Stimulated activated CD4-positive, alpha-beta T cell treated with anti-CD3 and anti-CD28 coated beads, Interleukin-4, amount 100 ng/mL, for 4 hours (primary cell): ENCODE measurements at places on chromosomes 5 and 9.

GRCh38 chr5:148776780-148777179, 49.6 kb upstream of the ADRB2 start:
- peak; percentile 27 for DNase-seq

GRCh38 chr9:74887981-74888370, 255 bp upstream of the TRPM6 start:
- DNase-seq = no peak

- no peak for DNase-seq
These were observed 20.0 kb downstream of the ZNF366 start for GRCh38 chr5:72487177-72487576.

- DNase-seq = no peak
These were observed 117.0 kb downstream of the PIK3R1 start for GRCh38 chr5:68332556-68332955.

DNA sequence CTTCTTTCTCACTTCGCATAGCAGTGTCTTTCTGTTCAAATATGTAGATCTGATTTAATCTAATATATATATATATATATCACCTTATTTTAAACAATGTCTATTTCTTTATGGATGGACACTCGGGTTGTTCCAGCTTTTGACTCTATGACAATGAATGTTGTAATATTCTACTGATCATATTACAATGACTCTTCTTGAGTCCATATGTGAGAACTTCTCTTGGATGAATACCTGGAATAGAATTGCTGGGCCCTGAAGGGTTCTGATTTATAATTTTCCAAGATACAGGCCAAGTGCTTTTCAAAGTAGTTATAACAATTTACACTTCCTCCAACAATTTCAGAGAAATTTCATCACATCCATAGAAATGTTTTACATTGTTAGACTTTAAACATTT, 28.8 kb downstream of the NTRK2 start:
- no peak for DNase-seq

- no peak for DNase-seq
These were observed 134.3 kb upstream of the MAP1B start for GRCh38 chr5:71972777-71973473.

GRCh38 chr5:130279386-130279785, 375.1 kb downstream of the CHSY3 start:
- DNase-seq = no peak

GRCh38 chr9:135810806-135811575, 96.4 kb downstream of the CAMSAP1 start:
- DNase-seq = no peak

- no peak for DNase-seq
These were observed 376.9 kb upstream of the KCNN2 start for GRCh38 chr5:113984928-113985327.

- DNase-seq = no peak
These were observed 12.3 kb downstream of the FNBP1 start for GRCh38 chr9:130030651-130031127.

- no peak for DNase-seq
These were observed at the start of gene FER for GRCh38 chr5:108747774-108748400. FER (plus strand) TSS chr5:108747897; CDS start chr5:108798183, 50,286 bp downstream.

GRCh38 chr5:39148983-39149534, 70.3 kb downstream of the FYB1 start:
- DNase-seq = no peak

GRCh38 chr9:87643107-87643650, 82.7 kb upstream of the CTSL start:
- no peak for DNase-seq

GRCh38 chr5:67806654-67807438, 408.7 kb upstream of the PIK3R1 start:
- no peak for DNase-seq

DNA sequence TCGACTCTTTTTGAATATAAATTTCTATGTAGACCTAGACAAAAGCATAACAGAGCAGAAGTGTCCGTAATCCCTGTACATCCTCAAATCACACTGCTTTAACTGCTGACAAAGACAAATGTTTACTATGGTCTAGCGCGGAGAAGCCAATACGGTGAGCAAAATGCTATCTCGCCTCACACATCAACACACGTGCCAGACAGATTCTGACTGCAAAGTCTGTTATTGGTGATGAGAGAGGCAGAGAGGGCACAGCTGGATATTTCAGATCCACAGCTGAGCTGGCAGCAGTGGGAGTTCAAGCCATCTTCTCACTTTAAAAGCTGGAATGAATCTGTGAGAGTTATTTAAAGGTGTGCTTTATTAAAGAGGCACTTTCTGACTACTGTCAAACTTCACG, 124.3 kb downstream of the ARL15 start:
- no peak for DNase-seq

DNA sequence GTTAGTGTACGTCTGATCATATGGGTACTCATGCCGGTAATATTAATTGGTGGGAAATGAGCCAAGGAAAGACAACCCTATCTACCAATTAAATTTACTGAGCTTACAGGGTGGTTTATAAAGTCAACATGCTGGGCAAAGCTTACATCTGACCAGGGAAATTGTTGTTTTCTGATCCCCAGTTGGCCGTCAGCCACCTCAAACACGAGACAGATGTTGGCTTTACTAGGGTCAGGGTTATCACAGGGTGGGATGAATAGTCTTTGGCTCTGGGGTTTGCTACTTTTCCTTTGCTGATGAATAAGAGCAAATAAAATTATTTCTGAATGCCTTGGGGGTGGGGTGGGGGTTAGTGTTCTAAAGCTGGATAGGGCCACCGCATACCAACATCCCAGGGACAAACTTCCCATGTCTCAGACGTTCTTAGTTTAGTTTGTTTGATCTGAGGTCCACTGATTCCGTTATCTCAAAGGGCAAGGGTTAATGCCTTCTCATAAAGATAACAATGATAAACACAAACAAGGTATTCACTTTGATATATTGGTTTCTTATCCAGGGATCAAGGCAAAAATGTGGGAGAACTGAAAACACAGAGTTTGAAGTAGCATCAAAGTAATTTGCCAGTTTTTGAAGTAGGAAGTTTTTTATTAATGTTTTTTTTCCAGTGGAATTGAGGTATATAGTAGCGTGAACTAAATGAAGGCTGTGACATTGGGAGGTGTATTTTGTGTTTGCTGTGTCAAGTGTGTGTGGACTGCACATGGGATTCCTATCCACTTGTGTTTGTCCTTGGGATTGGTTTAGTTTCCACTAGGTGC, 109.1 kb upstream of the RPS23 start:
- no peak for DNase-seq

- DNase-seq = no peak
These were observed 3.5 kb upstream of the PRDM12 start for GRCh38 chr9:130660683-130661450.

GRCh38 chr9:79985264-79985663, 413.5 kb downstream of the TLE4 start:
- DNase-seq = no peak

DNA sequence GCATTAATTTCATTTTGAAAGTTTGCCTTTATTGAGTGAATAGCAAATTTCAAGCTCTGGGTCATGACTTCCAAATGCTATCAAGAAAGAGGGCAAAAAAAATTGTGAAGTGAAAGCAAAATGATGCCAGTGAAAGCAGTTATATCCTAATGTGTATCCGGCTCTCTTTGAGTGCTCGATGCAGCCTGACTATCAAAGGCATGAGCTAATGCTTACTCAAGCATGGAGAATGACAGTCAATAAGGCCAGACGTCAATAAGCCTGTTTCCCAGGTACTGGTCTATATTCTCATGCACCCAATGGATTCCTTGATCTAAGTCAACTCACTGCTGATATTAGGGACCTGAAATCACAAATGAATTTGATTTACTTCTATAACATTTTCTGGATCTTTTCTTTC, 435.5 kb downstream of the CAAP1 start:
- no peak for DNase-seq
